Breast epithelium (tissue), 4 donors: ENCODE measurements at places on chromosomes 16 and 17. TPM values are rescaled to one million over a fixed set of nuclear protein-coding genes. Genes with fewer than 3 reads are reported as not detected.

FKBP10 gene
- 35.9 TPM for total RNA-seq

GRCh38 chr16:20049831-20050230 lies 23.9 kb downstream of the GPR139 start:
- peak; percentile 58 for DNase-seq

DNA sequence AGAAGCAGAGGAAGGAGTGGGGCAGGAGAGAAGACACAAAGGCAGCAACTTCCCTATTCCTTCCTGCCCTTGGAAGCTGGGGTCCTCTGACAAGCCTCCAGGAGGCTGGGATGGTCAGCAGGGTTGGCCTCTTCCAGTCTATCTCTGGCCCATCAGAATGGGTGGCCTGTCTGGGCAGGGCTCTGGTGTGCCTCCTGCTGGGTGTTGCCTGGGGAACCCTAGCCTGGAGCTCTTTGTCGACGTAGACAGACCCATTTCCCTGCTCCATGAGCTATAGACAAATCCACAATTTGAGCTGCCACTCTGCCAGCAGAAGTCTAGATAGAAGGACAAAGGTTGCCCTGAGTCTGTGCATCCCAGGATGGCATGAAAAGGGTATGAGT lies 11.4 kb downstream of the IGFBP4 start:
- no peak for DNase-seq

DNA sequence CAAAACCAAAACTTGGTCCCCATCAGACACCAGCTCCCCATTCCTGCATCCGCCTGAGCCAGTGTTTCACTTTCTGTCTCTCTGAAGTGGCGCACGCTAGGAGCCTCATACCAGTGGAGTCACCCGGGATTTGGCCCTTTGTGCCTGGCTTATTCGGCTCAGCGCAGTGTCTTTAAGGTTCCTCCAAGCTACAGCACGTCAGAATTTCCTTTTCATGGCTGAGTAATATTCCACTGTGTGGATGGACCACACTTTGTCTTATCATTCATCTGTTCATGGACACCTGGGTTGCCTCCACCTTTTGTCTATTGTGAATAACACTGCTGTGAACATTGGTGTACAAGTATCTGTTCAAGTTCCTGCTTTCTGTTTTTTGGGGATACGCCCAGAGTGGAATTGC lies 45.2 kb upstream of the CHMP6 start:
- no peak for DNase-seq

- DNase-seq, result peak; percentile 42
Observed at GRCh38 chr16:84618581-84619460, 943 bp upstream of the COTL1 start.

DNA sequence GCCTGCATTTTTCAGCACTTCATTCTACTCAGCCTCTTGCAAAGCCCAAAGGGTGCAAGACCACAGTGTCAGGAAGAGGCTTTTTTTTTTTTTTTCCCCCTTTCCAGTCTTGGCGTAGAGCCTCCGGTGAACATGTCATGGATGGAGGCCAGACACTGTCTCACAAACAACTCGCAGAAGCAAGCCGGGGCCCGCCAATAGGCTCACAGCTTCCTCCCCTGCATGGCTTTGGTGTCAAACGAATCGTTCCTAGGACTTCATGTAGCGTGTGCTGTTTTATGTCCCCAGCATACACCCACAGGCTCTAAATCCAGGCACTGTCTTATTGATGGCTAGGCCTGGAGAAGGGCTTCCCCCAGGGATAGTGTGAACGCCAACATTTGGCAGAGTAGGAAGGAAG lies 457.7 kb upstream of the MAF start:
- peak; percentile 37 for DNase-seq

SCNN1B gene
- total RNA-seq, result 3.0 TPM

TMED6 gene
- not detected for total RNA-seq

DNA sequence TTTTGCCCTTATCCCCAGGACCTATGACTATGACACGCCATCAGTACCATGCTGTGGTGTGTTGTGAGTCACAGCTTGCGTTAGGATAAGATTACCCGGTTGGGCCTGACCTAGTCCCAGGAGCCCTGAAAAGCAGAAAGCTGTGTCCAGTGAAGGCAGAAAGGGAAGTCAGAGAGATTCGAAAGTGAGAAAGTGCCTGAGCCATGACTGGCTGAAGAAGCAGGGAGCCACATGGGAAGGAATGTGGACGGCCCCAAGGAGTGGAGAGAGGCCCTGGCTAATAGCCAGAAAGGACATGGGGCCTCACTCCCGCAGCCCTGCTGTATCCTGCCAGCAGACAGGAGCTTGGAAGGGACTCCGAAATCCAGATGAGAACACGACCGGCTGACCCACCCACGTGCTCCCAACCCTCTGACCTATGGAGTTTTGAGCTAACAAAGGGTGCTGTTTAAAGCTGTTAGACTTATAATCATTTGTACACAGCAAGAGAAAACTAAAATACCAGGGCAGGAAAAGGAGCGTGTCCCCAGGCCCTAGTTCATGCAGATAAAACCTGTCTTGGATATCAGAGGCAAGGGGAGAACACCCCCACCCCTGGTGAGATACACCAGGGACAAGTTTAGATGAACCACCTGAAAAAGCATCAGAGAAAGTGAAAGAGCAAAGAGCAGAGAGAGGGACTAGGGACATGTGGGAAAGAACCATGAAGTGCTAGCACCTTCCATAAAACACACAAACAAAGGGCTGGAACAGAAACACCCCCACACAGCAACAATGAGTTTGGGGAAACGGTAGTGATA lies 115.3 kb downstream of the SLC39A11 start:
- peak; percentile 32 for DNase-seq

CNTD1 gene
- total RNA-seq, result not detected

DNA sequence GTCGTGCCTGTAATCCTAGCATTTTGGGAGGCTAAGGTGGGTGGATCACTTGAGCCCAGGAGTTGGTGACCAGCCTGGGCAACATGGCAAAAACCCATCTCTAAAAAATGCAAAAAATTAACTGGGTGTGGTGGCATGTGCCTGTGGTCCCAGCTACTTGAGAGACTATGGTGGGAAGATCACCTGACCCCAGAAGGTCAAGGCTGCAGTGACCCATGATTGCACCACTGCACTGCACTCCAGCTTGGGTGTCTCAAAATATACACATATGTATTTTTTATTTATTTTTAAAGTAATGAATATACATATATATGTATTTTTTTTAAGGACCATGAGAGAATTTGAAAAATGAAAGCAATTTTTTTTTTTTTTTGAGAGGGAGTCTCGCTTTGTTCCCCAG lies 5.1 kb upstream of the NUFIP2 start:
- no peak for DNase-seq

- DNase-seq, result no peak
Observed at GRCh38 chr16:85860413-85861094, 38.4 kb upstream of the IRF8 start.

DNA sequence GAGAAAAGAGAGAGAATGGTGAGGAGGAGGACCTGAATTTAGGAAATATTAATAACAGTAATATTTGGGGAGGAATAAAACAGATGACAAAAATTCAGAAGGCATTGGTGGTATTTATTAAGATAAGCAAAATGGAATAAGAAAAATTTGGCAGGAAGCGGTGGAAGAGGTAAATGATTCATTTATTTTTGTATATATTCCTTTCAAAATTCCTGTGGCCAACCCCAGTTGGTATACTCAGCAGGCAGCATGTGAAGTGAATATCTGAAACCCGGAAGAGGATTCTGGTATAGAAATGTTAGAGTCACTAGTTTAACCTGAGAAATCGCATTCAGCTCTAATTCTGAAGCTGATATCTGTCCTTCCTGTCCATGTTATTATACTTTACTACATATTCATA lies 792.0 kb downstream of the KCNJ2 start:
- no peak for DNase-seq

SDR42E2 gene
- not detected for total RNA-seq

GDPD1 gene
- total RNA-seq, result 4.8 TPM

DNA sequence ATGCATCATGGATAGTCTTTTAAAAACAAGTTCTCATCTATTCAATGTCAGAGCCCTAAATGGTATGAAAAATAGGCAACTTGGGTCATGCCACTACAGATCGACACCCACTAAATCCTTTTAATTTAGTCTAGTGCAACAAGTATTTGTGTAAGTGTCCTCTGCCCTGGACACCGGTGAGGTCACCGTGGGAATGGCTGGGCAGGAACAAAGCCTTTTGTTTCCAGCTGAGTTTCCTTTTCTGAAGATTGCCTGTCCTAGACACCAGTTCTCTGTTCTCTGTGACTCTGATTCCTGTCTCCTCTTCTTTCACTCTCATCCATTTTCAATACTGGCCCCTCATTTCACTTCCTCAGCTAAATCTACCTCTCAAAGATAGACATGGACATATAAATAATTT lies 446.5 kb downstream of the MAF start:
- DNase-seq, result no peak

GRCh38 chr17:10920558-10921108 lies 82.7 kb upstream of the PIRT start:
- DNase-seq, result no peak

DNA sequence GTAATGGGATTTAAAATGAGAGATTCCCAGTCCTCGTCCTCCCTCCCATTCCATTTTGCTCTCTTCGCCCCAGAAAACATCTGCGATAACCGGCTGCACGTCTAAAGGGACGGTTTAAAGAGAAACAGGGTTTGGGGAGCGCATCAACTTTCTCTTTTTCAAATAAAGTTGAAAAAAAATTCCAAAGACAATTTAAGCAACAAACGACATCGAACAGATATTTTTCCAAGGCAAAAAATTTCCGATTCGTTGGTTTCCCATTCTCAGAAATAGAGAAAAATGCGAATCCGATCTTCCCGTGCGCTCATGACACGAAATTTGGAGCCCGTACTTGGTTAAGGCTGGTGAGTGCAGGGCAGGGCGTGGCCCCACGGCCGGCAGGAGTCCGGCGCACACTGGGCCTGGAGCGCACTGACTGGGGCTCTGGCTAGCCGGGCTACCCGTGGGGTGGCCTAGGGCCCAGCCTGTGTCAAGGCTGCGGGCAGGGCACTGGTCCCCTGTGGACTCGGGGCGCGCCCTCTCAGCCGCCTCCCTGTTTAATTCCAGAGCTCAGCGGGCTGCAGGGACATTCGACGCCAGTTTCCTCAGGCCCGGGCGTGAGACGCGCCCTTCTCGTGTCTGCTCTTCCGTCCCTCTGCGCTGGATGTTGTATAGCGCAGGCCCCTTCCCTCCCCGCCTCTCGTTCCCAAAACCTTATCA lies 17.9 kb upstream of the ZFHX3 start:
- no peak for DNase-seq

- no peak for DNase-seq
Observed at GRCh38 chr17:13544292-13544691, 57.4 kb downstream of the HS3ST3A1 start.

CASKIN1 gene
- total RNA-seq, result 0.44 TPM

GRCh38 chr16:31071861-31072260 lies 2.2 kb downstream of the ZNF668 start:
- DNase-seq, result no peak

GRCh38 chr16:4744555-4745273 lies 10.4 kb downstream of the DNAAF8 start:
- no peak for DNase-seq

FLII gene
- 298 TPM for total RNA-seq
